ENCODE measurements at places on chromosomes 6 and 20.

GRCh38 chr6:143817621-143818020 lies 25.5 kb upstream of the LTV1 start:
- no peak for DNase-seq

DNA sequence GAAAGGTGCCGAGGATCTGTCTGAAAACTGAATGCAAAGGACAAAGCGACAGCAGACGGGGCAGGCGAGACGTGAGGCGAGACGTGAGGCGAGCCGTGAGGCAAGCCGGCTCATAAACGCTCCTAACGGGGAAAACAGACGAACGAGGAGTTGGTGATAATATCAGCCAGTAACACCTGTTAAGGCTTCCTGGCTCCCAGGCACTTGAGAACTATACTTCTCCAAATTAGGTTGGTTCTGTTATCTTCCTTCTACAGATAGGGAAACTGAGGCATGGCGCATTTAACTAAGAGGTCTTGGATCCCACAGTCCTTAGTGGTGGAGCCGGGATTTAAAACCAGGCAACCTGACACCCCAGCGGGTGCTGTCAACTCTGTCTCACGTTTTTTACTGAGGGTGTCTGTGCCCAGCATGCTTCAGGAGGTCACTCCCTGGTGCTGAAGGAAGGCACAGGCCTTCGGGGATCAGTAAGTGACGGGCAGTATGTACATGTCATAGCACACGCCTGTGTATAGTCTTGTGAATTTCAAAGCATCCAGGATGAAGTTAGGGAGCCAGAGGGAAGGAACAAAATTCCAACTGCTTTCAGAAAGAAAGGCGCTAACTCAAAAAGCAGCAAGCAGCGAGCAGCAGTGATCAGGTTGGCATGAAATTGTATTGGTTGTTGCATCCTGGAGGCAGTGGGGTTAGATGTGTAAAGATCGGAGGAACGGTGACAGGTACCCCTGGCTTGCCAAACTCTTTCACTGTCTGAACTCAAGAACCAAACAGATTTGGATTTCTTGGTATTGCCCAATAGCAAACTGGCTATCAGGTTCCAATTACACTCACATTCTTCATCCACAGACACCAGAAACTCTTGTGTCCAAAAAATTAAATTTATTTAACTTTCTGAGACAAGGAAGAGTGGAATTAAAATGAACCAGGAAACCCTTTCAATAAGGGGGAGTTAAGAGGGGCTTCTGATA lies 318.7 kb downstream of the THBS2 start:
- DNase-seq: no peak

GRCh38 chr20:45887346-45887715 lies at the start of gene SPATA25:
TSS of gene SPATA25 (minus strand) at chr20:45887622. CDS start at chr20:45887590, 32 bp downstream.
- DNase-seq: no peak

DNA sequence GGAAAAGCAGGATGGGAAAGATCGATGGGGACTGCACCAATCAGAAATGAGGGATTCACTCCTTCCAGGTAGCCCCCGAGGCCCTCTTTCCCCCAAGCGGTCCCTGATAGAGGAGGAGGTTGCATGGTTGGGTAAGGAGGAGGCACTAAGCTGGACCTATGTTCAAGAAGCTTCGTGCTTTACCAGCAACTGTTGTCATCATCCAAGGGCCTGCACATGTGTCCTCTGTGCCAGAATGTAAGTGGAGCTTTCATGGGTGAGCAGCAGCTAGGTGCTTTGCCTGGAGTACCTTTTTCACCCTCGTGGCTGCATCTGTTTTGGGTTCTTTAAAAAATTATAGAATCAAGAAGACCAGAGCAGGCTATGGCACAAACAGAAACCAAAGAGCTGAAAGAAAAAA lies 54.0 kb downstream of the GMPR start:
- DNase-seq: no peak

DNA sequence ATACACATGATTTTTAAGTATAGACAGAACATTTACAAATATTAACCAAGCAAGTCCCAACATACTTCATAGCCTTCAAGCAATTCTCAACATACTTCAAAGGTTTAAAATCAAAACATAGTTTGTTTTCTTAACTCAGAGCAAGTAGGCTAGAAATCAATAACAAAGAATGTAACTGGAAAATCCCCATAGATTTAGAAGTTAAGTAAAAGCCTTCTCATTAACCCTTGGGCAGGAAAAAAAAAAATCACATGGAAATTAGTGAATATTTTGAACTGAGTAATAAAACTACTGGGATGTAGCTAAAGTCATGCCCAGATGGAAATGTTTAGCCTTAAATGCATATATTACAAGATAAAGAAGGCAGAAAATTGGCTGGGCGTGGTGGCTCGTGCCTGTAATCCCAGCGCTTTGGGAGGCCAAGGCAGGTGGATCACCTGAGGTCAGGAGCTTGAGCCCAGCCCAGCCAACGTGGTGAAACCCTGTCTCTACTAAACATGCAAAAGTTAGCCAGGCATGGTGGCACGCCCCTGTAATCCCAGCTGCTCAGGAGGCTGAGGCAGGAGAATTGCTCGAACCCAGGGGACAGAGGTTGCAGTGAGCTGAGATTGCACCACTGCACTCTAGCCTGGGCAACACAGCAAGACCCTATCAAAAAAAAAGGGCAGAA lies 316.1 kb downstream of the TAF4 start:
- DNase-seq: no peak

- no peak for DNase-seq
Measured at GRCh38 chr6:137013738-137014602, 30.8 kb downstream of the IL20RA start.

- no peak for DNase-seq
Measured at GRCh38 chr6:147194652-147195411, 9.4 kb upstream of the STXBP5 start.

GRCh38 chr20:11156922-11157321 lies 483.1 kb upstream of the JAG1 start:
- DNase-seq: no peak

Measured in stimulated activated CD4-positive, alpha-beta T cell treated with anti-CD3 and anti-CD28 coated beads, Interleukin-1b, Interleukin-23, amount 100 ng/mL, for 4 hours (primary cell).